ENCODE measurements at places on chromosomes 7 and 10.

GRCh38 chr10:73959484-73960243, 38.3 kb upstream of the VCL start:
- H3K27me3 ChIP-seq, result no peaks in the 10 kb centered on the region
- H3K4me1 ChIP-seq, result peaks cover 46% of the 10 kb centered on the region
- H3K4me3 ChIP-seq, result no peak overlapping the region
- H3K36me3 ChIP-seq, result no peaks in the 10 kb centered on the region
- no peak for DNase-seq

GRCh38 chr10:88045096-88045495, 181.7 kb downstream of the PTEN start:
- DNase-seq, result no peak
- H3K36me3 ChIP-seq, result peaks cover 2% of the 10 kb centered on the region
- no peak overlapping the region for H3K4me3 ChIP-seq
- H3K27ac ChIP-seq, result no peak overlapping the region

DNA sequence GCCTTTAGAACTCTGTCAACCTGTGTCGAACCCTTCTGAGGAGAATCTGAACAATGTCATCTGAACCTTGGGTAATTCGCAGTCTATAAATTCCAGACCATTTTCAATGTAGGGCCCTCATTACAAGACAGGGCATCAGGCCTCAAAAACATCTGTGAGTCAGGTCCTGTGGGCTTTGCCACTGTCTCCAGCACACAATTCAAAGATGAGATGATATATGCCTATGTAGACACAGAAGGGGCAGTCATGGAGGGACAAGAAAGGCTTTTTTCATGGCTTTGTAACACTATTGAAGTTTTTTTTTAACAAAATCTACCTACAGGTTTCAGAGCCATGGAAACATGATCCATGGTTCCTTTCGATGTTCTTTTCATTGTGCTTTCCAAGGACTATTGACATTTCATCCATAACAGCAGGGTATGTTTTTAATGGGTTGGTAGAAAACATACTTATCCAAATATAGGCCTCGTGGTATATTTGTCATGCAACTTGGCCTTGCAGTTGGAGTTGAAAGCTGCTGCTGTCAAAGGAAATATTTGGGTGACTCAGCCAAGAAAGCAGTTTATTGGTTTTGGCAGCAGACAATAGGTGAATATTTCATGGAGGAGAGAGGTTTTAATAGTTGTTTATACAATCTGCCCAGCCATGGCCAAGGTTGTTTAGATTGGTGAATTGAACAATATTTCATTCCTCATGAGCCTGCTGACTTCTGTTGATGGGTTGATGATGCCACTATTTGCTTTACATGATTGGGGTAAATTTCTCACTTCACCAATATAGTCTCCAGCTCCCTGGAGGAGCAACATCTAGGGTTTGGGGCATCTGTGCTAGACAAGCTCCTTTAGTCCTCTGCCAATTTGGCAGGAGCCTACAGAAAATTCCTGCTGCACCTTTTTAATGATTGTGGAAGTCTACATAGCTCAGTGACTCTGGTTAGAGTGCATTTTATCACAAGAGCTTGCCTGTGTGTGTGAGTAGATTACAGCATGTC, 158.4 kb upstream of the TMEM72 start:
- no peak overlapping the region for H3K27ac ChIP-seq
- H3K36me3 ChIP-seq, result no peaks in the 10 kb centered on the region
- H3K4me3 ChIP-seq, result no peak overlapping the region
- no peaks in the 10 kb centered on the region for H3K27me3 ChIP-seq

DNA sequence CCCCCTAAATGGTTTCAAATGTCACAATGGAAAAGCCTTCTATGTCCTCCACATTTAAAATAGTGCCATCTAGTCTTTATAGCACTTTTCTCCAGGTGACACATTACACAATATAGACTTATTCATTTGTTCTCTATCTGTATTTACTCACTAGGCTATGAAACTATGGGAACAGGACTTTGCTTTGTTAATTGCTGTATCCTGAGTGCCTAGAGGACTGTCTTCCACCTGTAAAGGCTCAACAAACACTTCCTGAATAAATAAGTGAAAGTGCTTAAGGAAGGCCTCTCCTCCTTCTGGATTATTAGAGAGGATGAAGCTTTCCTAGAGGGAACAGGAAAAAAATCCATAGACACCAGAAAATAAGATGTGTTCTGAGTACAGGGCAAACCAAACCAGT, 397.6 kb upstream of the LRRN3 start:
- H3K4me1 ChIP-seq, result no peaks in the 10 kb centered on the region
- DNase-seq, result no peak
- H3K27me3 ChIP-seq, result no peaks in the 10 kb centered on the region
- no peak overlapping the region for H3K27ac ChIP-seq
- H3K4me3 ChIP-seq, result no peak overlapping the region

GRCh38 chr10:127877699-127878098, 15.0 kb downstream of the CLRN3 start:
- H3K36me3 ChIP-seq, result no peaks in the 10 kb centered on the region
- H3K27me3 ChIP-seq, result peaks cover 1% of the 10 kb centered on the region
- H3K4me3 ChIP-seq, result no peak overlapping the region
- H3K27ac ChIP-seq, result peak overlapping the region; percentile 50

DNA sequence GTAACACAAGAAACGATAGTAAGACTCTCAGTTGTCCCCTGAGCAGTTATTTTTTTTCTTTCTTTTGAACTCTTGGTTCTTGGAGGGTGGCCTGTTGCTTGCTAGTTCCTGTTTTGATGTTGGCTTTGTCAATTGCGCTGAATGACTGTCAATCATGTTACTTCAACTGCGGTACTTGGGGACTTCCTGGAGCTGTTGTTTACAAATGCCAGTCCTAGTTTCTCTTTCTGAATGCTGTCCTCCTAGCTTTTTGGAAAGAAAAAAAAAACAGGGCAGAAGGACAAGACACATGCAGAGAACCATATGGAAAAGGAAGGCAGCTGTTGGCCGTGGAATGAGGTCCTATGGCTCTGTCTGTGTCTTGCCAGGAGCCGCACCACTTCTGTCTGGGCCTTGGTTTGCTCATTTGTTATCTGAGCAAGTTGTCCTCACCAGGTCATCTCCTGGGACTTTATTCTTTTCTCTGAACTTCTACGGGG, 7.0 kb upstream of the PDCD4 start:
- peak; percentile 63 for DNase-seq
- peaks cover 4% of the 10 kb centered on the region for H3K36me3 ChIP-seq
- H3K27me3 ChIP-seq, result no peaks in the 10 kb centered on the region

DNA sequence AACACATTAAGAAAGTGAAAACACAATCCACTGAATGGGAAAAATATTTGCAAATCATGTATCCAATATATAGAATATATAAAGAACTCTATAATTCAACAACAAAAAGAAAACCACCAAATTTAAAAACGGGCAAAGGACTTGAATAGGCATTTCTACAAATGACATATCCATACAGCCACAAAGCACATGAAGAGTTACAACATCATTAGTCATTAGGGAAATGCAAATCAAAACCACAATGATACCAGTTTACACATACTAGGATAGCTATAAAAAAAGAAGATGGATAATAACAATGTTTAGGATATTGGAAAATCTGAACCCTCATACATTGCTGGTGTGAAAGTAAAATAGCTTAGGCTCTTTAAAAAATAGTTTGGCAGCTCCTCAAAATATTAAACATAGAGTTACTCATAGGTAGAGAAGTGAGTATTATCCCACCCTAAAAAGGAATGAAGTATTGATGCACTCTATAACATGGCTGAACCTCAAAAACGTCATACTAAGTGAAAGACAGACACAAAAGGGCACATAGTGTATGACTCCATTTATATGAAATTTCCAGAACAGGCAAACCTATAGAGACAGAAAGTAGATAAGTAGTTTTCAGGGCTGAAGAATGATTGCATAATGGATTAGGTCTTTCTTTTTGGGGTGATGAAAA, 4.5 kb downstream of the ZPBP start:
- H3K27ac ChIP-seq, result no peak overlapping the region
- H3K4me3 ChIP-seq, result no peak overlapping the region
- H3K36me3 ChIP-seq, result no peaks in the 10 kb centered on the region
- peaks cover 4% of the 10 kb centered on the region for H3K4me1 ChIP-seq
- H3K27me3 ChIP-seq, result peaks cover 35% of the 10 kb centered on the region
- no peak for DNase-seq

GRCh38 chr7:55489552-55489951, 82.8 kb downstream of the VOPP1 start:
- H3K4me1 ChIP-seq, result peaks cover 11% of the 10 kb centered on the region
- DNase-seq, result no peak
- H3K4me3 ChIP-seq, result no peak overlapping the region
- no peak overlapping the region for H3K27ac ChIP-seq

GRCh38 chr10:73529089-73529832, 33.4 kb upstream of the PPP3CB start:
- no peak overlapping the region for H3K4me3 ChIP-seq
- H3K4me1 ChIP-seq, result no peaks in the 10 kb centered on the region
- DNase-seq, result peak; percentile 49
- H3K27me3 ChIP-seq, result no peaks in the 10 kb centered on the region

DNA sequence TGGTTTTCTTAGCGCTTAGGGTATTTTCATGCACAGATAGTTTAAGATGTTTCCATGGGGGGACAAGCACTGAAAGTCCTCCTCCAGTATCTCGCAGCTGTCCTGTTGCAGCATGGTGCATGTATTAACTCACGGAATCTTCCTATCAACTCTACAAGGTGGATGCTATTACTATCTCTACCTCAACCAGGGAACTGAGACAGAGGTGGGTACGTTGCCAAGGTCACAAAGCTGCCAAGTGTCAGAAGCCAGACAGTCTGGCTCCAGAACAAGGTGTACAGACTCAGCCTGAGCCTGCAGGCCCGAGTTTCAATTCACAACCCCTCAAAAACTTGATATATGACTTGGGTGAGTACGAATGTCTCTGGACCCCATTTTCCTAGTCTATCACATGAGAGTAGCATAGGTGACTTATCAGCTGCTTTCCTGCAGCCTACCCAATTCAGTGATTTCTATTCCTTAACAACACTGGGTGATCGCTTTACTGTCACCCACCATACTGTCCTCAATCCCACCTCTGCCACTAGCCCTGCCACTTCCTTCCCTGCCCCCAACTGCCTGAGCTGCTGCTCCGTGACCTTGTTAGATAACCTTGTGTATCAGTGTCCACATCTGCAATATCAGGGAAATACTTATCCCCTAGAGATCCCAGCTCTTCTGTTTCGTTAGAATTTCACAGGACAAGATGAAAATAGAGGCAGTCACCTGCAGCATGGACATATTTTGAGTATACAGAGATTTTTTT, 92.1 kb downstream of the ABCC2 start:
- no peak overlapping the region for H3K4me3 ChIP-seq
- H3K27ac ChIP-seq, result no peak overlapping the region
- peaks cover 7% of the 10 kb centered on the region for H3K36me3 ChIP-seq

DNA sequence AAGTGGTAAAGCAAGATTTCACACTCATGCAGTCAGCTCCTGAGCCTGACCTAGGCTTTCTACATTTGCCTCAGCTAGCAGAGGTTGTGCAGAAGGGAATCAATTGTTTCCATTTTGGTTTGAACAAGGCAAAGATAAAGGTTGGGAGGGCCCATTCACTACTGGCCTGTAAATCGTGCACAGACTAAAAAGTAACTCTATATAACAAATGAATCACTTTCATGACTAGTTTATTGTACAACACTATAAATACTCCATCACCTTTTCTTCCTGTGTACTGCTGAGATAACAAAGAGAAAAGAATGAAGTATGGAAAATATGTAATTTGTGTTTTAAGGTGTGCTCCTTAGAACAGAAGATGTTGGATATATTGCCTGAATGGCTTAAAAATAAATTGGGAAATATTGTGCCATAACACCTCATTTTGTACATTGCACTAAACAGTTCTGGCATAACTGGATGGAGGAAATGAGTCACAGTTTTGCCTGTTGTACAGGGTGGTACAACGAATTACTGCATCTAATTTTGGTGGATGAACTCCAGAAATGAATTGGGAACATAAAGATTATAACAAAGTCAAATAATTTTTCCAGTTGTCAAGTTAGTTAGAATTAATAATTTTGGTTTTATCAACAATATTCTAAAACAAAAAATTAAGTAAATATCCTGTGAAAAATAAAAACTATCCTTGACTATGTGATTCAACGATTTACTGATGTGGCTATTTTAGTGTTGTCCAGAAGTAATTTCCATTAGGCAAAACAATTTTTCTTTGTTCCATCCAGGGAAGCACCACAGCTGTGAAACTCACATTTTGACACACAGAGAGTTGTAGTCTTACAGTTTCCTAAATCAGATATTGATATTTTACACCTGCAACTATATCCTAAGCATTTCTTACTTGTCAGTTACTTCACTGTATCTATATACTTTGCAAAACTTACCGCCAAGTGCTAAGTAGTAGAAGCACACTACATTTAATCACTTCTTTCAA, 18.0 kb downstream of the SEMA3C start:
- no peak overlapping the region for H3K27ac ChIP-seq

- no peak overlapping the region for H3K4me3 ChIP-seq
- no peak overlapping the region for H3K27ac ChIP-seq
- no peaks in the 10 kb centered on the region for H3K27me3 ChIP-seq
- H3K4me1 ChIP-seq, result peaks cover 32% of the 10 kb centered on the region
- peaks cover 34% of the 10 kb centered on the region for H3K36me3 ChIP-seq
- DNase-seq, result no peak
Measured at GRCh38 chr7:114929570-114929969, 7.7 kb downstream of the MDFIC start.

All from activated CD4-positive, alpha-beta memory T cell treated with anti-CD3 and anti-CD28 coated beads, Interleukin-2, amount 10 ng/mL, durations not matched to agents 7 days and 5 days (primary cell).